ENCODE measurements at places on chromosomes 1 and 21.

GRCh38 chr1:2949966-2950925 is 71.0 kb upstream of the ACTRT2 start:
- DNase-seq: no peak

DNA sequence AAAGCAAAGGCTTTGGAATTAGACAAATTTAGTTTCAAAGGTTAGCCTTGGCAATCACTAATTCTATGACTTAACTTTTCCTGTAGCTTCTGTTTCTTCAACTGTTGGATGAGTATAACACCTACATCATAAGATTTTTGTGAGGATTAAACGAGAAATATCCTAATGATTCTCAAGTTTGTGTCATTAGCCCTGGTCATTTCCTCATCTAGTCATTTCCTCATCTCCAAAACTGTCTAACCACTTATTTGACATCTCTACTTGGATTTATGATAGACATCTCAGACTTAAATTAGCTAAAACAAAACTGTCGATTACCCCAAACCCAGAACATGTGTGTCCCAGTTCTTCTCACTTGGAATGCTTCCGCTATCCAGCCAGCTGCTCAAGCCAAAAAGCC is 80.2 kb upstream of the CHODL start:
- DNase-seq: no peak

- DNase-seq: no peak
These were observed 6.2 kb downstream of the C1QTNF12 start for GRCh38 chr1:1240348-1240732.

DNA sequence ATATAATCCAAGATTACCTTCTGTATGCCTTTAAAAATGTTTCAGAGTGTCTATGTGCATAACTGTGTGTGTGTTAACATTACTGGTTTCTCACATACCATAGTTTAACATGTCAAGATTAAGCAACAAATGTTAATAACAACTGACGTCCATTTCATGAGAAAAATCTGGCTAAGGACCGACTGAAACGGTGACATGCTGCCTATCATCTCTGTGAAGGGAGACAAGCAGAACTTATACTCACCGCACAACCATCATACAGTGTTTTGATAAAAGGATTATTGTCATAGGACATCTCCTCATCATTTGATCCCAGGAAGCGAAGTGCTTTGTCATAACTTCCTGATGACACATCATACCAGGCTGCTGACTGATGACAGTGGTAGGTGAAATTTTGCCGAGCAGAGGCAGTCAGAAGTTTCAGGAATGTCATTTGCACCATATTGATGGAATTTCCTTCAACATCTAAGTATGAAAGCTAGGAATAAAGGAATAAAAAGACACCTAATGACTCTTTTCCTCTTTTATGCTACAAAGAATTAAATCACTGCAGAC is 228.8 kb downstream of the COL11A1 start:
- no peak for DNase-seq

DNA sequence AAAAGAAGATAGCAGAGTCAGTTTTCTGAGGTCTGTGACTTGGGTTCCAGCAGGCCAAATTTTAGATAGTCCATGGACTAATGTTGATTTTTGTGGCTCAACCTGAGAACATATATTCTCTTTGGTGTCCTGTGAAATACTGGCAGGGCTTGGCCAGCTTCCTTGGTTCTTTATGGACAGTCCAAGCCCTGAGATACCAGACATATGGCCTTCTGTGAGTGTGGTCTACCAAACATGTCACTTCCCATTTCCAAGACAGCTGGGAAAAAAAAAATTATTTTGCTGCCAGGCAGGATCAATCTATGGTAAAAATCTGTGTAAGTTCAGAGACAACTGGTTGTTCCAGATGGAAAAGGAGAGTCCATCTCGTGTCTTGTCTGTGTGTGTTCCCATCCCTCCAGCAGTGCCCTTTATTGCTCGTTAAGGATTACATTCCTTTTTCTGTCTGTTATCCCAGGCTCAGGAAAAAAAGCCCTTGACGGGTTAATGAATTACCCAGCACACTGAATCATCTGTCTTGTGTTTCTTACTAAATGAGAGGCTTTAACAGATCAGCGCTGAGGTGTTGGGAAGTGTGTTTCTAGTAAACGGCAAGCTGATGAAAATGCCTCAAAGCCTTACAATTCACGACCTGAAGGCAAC is 33.4 kb upstream of the XPR1 start:
- no peak for DNase-seq

DNA sequence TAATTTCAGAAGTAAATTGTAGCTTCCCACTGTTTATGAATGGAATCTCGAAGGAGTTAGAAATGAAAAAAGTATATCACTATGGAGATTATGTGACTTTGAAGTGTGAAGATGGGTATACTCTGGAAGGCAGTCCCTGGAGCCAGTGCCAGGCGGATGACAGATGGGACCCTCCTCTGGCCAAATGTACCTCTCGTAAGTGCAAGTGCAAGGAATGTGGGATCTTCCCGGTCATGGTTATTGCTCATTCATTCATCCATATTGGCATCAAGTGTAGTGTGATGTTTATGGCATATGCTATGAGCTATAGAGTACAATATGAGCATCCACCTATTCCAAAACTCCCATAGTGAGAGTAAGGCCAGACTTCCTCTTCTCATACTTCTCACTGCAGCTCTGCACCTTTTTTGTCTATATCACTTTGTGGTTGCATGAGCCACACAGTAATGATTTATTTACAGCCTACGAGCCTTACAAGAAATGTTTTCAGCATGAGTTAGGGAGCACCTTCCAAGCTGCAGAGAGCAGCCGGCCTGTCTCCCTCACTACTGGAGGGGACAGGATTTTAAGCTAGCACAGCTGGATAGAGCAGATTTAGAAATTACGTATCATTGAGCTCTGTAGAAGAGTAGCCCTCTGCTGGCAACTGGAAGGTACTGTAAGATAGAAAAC is 24.9 kb upstream of the CR1L start:
- DNase-seq: no peak

DNA sequence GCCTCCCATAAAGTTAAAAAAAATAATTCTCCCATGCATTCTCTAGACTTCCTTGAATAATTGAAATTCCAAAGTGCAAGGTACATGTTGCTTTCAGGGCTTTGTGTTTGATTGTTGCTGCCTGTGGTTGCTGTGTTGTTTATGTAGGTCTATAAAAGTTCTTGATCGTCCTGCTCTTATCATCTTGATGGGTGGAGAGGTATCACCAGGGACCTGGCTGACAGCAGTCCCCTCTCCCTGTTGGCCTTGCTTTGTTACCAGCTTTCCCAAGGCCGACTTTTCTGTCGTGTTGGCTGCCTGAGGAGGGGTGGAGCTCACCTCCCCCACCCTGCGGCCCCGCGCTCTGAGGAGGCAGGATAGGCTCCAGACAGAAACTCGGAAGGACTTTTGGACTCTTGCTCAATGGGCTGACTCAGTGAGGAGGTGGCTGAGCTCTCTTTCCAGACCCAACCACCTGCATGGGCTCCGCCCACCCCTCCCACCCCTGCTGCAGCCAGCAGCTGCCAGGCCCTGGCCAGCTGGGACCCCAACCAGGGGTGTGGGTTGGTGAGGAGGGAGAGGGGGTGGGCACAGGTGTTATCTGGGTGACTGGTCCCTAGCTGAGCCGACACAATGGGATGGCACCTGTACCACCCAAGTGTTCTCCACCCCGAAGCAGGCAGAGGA is 2.0 kb downstream of the INAVA start:
- no peak for DNase-seq
